Putamen (tissue), 1 donor: ENCODE measurements at places on chromosomes 7 and 10.
A peak's percentile ranks its signal among the peaks of the same experiment; 100 is the strongest.

DNA sequence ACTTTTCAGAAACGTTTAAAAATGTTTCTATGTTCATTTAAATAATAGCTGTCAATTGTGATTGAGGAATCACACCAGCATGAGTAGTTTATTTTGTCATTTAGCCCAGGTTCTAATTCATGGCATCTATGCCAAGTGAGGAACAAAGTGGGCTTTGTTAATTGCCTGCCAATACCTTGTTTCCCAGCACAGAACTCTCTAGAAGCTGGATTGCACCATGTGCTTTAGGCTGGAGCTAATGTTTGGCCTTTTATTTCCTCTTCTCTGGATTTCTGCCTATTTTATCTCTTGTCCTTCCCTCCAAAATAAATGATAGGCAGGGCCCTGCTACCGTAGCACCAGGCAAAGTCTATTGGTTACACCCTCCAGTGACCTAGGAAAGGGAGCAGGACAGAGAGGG lies 109.9 kb upstream of the ITGB1 start:
- DNase-seq = no peak

- peak; percentile 59 for DNase-seq
Observed at GRCh38 chr10:29157321-29157720, 131.5 kb upstream of the LYZL1 start.

DNA sequence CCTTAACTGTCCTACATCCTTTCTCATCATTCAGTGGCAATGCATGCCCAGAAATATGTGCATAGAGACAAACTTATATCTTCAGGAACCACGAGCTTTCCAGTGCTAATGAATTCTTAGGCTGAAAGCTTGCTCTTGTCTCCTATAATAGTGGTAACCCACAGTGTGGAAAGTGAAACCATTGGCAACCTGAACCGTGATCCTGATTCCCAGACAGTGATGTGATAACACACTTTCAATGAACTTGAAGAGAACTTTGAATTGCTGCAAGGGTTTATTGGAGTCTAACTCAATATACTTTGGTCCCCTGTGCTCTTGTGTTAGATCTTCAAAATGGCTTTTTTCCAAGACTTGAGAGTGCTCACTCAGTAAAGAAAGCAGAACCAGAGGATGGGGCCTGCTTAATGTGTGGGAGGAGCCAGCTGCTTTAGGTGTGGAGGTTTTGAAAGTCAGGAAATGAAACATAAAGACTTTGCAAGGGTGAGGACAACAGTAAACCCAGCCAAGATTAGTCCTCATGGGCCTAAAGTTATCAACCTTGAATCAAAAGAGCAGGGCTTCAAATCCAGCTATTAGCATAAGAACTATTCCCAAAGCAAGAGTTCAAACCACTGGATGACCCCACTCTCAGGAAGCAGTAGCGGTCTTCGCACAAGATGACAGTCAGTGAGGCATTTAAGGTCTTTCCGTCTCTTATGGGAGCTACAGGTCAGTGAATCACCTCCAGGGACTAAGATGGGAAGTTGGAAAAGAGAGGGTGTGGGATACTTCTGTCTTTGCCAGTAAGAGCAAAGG lies 332.4 kb upstream of the NRP1 start:
- no peak for DNase-seq

DNA sequence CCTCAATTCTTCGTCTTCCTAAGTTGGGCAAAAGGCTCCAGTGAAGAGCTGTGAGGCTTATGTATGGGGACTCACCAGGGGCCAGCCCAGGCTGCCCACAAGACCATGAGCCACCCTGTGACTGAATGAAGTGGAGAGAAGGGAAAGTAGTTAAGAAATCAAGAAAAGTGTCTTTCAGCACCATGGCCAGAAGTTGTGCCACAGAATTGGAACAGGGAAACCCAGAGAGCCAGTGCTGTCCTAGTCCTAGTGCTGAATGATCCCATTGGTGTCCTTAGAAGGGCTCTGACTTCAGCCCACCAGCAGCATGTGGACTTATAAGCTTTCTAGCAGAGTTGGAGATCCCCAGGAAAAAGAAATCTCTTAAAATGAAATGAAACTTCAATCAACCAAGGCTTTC lies 37.0 kb upstream of the CCSER2 start:
- no peak for DNase-seq

DNA sequence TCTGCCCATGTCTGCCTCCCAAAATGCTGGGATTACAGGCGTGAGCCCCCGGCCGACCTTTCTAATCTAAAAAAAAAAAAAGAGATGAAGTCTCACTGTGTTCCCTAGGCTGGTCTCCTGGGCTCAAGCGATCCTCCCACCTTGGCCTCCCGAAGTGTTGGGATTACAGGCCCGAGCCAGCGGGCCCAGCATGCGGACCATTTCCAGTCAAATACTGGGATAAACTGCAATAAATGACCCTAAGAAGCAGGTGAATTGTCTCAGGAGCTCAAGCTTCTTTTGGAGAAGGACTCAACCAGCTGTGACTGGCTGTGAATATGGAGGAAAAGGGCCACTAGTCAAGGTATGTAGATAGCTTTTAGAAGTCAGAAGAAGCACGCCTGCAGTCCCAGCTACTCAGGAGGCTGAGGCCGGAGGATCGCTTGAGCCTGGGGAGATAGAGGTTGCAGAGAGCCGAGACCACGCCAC lies 550 bp upstream of the CREM start:
- DNase-seq = no peak

DNA sequence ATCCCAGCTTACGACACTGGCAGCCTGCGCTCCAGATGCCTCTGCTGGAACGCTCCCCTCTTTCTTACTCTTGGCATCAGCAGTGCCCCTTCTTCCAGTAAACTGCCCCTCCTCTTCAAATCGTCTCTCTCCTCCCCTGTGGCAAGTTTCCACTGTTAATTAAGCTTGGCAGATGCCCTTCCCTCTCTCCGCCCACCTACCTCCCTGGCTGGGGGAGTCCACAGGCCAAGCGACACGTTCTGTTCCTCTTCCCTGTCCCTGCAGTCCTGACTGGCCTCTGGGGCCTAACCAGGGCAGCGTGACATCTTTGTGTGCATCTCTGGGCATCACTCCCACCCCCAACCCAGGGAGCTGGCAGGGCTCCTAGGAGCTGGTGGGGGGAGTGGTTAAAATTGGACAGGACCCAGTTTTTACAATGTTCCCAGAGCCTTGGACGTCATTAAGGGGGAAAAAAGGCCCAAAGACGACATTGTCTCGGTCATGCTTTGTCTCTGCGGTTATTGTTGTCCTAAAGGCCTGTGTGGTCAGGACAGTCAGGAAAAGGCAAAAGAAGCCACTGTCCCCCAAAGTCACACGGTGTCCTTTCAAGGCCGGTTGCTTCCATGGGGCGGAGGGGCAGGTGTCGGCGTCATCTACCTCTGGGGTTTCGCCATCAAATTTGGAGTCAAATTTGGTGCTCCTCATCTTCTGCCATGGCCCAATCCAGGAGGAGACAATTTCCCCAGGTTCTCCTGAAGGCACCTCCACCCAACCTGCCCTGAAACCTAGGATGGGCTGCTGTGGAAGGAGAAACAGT lies 54.2 kb downstream of the DLG5 start:
- DNase-seq = peak; percentile 86

GRCh38 chr7:122724366-122724765 lies 21.6 kb upstream of the RNF148 start:
- DNase-seq = no peak

GRCh38 chr7:113142385-113143119 lies 24.2 kb upstream of the SMIM30 start:
- peak; percentile 63 for DNase-seq

DNA sequence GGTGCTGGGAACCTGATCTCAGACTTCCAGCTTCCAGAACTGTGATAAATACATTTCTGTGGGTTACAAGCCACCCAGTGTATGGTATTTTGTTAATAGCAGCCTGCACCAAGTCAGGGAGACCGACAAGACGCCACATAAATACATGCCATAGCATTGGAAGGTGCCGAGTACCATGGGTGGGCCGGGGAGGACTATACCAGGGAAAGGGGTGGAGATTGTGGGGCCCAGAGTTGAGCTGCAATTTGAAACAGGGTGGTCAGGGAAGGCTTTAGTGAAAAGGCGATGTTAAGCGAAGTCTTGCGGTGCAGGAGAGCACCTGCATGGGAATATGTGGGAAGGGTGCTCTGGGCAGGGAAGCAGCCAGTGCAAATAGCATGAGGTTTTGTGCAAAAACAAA lies 88.9 kb upstream of the LRRC4 start:
- DNase-seq = no peak

DNA sequence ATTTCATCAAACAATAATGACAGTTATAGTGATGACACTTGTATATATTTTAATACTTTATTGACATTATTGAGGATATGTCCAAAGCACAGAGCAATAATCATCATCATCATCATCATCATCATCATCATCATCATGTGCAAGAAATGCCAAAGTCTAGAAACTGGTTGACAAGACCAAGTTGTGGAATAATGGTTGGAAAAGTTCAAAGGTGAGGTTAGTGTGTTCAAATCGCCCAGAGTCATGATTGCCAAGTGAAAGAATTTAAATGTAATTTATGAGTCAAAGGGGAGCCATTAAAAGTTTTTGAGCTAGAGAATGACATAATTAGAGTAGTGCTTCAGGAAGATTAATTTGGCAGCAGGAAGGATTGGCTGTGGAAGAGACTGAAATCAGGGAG lies 852.4 kb downstream of the SORCS1 start:
- DNase-seq = no peak

- peak; percentile 57 for DNase-seq
Observed at GRCh38 chr7:99562832-99563231, 4.4 kb downstream of the ZNF655 start.

DNA sequence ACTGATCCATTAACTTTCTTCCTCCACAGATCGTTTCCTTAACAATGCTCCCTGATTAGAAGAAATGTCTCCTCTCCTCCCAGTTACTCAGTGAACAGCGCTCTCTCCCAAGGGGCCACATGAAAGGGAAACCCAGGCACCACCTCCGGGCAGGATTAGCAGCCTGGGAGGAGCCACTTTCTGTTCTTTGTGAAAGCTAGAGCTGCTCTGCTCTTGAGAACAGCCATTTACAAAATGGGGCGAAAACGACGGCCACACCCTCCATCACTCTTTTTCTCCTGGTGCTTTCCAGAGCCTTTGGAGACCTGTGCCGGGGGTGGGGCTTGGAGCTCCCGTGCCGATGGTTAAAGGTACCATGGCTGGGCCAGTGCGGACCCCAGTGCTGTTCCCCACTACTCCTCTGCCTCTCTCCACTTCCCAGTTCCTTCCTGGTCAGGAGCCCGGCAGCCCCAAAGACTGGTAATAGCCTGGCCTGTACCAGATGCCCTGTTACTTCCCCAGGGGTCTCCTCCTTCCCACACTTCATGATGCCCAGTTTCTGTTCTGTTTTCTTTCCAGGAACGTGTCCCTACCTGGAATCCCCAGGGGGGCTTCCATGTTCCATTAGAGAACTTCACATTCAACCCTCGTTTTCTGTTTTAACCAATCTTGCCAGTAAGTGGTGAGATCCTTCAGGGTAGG lies 402.9 kb upstream of the GALNT17 start:
- no peak for DNase-seq

GRCh38 chr7:22633954-22634474 lies 93.0 kb upstream of the IL6 start:
- no peak for DNase-seq

DNA sequence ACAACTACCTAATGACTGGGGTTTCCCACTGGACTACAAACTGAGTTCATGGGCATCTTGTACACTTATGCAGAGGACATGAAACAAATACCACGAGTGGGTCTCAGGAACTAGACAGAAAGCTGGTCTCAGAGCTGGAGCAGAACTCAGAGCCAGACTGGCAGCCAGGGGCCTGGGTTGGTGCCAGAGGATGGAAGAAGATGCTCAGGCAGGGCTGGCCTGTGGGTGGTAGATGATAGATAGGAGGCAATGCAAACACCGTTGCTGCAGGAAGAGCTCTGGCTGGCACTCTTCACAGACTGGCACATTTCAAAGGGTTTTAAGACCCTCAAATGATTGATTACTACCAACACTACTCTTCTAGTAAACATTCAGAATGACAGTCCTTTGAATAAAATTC lies 28.8 kb downstream of the ENO4 start:
- DNase-seq = no peak

DNA sequence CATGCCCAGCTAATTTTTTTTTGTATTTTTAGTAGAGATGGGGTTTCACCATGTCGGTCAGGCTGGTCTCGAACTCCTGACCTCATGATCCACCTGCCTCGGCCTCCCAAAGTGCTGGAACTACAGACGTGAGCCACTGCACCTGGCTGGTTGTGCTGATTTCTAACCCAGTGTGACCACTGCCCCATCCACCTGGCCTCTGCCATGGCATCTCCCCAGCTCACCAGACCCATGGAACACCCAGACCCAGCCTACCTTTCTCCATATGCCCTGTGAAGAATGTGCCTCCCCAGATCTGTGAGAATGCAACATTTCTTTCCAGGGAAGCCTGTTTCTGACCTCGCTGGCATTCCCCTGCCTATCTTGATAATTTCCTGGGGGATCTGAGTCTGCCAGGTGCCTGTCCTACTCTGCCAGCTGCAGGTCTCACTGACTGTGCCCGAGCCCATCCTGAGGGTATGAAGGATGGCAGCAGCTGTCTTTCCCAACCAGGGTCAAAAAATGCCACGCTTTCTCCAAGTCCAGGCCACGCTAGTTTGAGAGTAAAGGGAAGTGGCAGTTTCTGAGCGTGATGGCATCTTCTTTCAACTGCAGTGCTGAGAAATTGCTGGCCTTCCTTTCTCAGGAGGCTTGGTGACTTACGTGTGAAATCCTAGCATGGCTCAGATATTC lies 324.4 kb upstream of the ZNF32 start:
- DNase-seq = no peak

DNA sequence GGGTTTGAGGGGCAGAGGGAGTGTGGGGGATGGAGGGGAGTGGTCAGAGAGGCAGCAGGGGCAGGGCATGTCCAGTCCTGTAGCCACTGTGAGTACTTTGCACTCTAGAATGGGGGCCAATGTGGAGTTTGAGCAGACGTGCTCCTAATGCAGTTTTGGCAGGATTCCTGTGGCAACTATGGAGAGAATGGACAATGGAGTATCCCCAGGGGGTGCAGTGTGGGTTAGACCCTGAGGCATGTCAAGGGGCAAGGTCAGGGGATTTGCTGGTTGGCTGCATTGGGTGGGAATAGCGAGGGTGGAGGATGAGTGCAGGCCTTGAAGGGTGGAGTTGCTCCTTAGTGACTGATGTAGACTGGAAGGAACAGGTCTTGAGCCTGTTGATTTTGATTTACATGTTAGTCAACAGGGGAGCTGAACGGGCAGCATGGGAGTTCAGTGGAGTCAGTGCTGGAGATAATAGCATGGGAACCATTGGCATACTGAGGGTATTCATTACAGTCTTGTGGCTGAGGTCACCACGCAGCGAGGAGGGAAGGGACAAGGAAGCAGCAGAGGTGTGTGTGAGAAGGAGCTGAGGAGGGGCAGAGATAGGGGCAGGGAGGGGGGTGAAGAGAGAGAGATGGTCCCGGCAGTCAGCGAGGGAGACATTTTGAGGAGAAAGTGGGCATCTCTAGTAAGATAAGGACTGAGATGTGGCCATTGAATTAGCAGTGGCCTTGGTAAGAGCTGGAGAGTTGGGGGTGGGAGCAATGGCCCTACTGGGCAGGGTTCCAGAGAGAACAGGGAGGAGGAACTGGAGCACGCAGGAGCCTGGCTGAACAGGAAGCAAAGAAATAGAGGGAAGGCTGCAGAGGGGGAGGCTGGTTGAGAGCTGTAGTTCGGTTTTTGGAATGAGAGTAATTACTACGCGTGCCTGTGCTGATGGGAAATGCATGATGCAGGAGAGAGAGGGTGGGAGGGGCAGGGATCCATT lies 112.7 kb downstream of the CCNY start:
- DNase-seq = no peak
